Right hindlimb (tissue), 1 donor: ENCODE measurements at places on chromosomes 1 and 21.

- no peak for DNase-seq
Measured at GRCh38 chr1:16293538-16293937, 56.6 kb upstream of the CPLANE2 start.

DNA sequence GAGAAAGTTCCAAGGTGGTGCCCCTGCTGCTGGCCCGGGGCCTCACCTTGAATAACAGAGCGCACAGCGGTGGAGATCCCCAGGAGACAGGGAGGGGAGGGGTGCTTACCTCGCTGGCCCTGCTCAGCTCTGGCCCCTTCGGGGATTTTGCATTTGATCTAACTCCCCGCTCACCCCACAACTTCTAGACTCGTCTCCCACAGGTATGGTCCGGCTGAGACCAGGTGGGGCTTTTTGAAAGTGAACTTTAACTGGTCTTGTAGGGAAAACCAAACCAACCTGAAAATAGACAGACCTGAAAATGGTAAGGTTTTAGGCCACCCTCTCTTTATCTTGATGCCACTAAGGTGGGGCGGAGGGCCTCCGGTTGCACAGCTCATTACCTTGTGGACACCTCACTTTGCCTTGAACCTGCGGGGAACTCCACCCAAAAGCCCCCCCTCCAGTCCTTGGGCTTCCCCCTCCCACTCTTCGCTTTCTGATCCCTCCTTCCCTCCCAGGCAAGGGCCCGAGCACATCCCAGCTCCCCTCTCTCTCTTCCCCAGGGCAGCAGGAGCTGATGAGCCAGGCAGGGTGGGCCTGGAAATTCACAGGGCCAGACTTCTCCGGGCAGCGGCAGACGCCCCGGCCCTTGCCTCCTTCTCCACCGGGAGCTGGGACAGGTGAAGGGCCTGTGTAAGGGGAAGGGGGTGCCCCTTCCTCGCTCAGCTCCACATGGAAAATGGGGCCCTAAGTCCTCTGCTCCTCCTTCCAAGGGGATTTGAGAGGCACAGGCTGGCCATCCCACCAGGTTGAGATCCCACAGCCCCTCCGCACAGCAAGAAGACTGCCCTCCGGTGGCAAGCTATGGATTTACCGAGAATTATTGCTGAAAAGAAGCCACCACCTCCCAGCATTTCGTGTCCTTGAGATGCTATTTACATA, 16.1 kb downstream of the TNFRSF8 start:
- DNase-seq, result peak; percentile 60

DNA sequence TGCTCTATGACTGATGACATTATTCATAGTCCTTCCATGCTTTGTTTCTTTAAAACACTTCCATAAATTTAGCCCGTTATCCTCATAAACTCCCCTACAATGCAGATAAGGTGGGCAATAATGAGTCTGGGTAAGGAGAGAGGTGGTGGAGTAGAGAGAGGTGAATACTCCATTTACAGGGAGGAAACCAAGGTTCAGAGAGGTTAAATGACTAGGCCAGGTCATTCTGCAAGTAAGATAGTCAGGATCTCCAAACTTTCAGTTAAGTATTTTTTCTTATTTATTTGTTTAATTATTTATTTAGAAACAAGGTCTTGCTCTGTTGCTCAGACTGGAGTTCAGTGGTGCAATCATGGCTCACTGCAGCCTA, 26.1 kb downstream of the PAFAH2 start:
- no peak for DNase-seq

DNA sequence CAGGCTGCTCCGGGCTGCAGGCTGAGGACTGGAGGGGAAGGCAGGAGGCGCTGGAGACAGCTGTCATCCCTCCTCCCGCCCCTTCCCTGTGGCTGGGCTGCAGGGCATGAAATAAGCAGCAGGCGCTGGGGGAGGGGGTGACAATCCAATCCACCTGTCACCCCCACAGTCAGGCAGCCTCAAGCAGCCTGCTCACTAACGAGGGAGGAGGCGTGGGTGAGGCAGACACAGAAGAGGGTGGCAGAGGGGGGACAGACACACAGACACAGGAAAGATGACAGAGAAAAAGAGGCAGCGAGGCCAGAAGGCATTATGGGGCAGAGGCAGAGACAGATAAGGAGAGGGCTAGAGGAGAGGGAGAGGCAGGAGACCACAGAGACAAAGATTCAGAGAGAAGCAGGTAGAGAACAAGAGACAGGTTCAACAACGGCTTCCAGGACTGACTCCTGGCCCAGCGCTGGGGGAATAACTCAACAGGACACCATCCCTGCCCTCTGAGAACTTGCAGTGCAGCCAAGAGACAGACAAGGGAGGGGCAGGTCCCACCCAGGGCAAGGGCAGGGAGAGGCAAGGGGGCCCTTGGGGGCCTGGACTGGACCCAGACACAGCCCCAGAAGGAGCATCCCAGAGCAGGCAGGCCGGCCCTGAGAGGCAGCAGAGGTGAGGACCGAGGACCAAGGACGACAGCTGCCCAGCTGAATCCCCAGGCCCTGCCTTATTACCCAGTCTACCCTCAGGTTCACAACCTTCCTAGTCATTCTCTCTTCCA, 11.2 kb downstream of the MEF2D start:
- peak; percentile 82 for DNase-seq

GRCh38 chr1:43405219-43405875, 15.6 kb downstream of the SZT2 start:
- no peak for DNase-seq

DNA sequence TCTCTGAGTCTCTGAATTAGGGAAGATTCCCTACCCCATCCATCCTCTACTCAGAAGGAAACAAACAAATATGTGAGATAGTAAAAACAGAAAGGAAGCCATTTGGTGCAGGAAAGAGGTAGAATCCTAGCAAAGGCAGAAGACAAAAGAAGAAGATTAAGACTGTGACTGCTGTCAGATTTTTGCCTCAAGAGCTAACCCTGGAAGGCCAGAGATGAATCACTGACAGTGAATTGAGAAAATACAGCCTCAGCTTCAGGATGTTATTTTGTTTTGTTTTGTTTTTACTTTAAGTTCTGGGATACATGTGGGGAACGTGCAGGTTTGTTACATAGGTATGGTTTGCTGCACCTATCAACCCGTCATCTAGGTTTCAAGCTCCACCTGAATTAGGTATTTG, 31.7 kb downstream of the DSTYK start:
- no peak for DNase-seq

GRCh38 chr1:241163363-241163762, 193.6 kb downstream of the RGS7 start:
- no peak for DNase-seq

DNA sequence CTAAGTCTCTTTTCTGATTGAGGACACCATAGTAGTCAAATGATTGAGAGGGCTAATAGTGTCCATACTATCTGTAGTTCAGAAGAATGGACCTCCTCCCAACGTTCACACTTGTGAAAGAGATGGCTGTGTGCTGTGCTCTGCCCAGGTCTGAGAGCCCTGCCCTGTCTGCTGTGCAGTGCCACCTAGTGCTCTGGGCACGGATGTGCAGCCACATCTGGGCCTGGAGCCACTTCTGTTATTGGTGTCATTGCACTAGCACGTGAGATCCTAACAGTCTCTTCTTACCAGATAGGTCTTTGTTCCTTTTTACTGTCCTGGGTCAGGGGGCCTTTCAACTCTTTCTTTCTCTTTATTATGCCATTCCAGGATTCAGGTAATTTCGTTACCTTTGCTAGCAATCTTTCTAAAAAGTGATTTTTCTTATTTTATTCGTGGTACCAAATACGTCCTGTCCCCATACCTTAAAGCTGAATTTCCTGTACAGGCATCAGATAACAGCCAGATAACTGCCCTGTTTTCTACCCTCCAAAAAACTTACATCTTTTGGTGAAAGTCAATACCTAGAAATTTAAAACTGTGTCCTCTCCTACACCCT, 21.7 kb downstream of the INTS3 start:
- peak; percentile 85 for DNase-seq

DNA sequence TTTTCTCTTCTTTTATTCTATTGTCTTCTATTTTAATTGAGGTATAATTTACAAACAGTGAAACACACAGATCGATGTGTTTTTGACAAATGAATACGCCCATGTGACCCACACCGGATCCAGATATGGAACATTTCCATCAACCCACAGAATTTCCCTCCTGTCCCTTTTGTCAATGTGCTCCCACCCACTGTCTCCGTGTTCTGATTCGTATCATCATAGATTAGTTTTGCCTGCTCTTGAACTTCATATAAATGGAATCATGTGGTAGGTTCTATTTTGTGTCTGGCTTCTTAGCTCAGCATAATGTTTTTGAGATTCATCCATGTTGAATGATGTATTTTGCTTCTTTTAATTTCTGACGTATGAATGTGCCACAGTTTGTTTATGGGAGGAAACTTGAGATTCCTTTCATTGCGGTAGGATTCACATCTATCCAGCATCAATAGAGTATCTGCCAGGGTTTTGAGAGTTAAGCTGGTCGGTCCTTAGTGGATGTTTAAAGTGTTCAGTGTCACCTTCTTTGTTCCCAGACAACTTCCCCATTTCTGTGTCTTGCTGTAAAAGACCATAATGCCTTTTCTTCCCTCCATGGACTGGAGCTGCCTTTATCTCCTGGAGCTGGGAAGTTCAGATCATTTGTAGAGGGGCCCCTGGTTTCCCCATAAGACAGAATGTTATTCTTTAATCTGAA, 14.7 kb downstream of the NAV1 start:
- no peak for DNase-seq
